ENCODE measurements at places on chromosomes 7 and 10. TPM values are rescaled to one million over a fixed set of nuclear protein-coding genes. Genes with fewer than 3 reads are reported as not detected.
A peak's percentile ranks its signal among the peaks of the same experiment; 100 is the strongest.

DNA sequence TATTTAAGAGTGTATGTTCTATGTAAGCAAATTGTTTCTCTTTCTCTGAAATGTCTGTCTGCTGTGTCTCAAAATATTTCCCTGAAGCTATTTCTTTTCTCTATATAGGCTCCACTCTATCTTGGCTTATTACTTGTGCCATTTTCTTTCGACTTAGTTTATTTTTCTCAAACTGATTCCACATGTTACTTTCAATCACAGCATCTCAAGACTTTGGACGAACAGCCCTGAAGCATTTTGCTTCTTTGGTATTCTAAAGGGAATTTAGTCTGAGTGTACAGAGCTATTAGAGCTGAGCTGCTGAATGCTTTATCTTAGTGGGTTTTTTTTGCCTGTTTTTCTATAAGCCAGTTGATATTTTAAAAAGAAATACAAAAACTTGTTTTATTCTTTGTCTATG lies 95.7 kb downstream of the PLXDC2 start:
- H3K27ac ChIP-seq, result no peak overlapping the region
- no peaks in the 10 kb centered on the region for H3K27me3 ChIP-seq
- no peak for DNase-seq
- H3K36me3 ChIP-seq, result no peaks in the 10 kb centered on the region
- H3K4me3 ChIP-seq, result no peak overlapping the region
- H3K4me1 ChIP-seq, result no peaks in the 10 kb centered on the region

GRCh38 chr7:47806701-47807103 lies 141.6 kb downstream of the PKD1L1 start:
- H3K36me3 ChIP-seq, result no peaks in the 10 kb centered on the region
- H3K4me3 ChIP-seq, result no peak overlapping the region
- peaks cover 7% of the 10 kb centered on the region for H3K27me3 ChIP-seq
- peaks cover 5% of the 10 kb centered on the region for H3K4me1 ChIP-seq
- no peak for DNase-seq

DNA sequence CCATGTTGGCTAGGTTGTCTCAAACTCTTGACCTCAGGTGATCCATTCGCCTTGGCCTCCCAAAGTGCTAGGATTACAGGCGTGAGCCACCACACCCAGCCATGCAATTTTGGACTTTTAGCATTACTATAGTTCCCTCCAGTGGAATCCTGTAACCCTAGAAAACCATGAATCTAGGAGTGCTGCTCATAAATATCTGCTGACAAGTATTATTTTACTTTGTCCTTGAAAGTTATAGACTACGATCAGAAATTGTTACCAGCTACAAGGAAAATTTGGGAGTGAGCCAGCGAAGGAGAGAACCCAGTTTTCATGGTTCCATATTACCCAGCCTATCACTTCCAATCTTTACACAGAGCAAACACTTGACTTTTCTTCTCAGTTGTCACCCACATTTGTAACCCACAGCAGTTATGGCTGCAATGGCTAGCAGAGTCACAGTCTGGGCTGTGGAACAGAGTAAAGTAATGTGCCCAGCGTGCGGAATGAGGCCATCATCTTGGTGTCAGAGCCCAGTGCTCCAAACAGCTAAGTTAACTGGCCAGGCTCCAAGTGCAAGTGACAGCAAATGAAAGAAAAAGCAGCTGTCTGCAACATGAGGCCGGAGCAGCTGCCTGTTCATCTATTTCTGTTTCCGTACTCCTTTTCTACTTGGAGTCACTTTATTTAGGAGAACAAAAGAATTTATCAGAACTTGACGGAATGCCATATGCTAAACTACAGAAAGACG lies 29.9 kb downstream of the ZC3HC1 start:
- no peak overlapping the region for H3K27ac ChIP-seq
- no peak overlapping the region for H3K4me3 ChIP-seq
- peaks cover 4% of the 10 kb centered on the region for H3K4me1 ChIP-seq
- no peak for DNase-seq
- H3K27me3 ChIP-seq, result no peaks in the 10 kb centered on the region
- H3K36me3 ChIP-seq, result no peaks in the 10 kb centered on the region

- H3K4me3 ChIP-seq, result no peak overlapping the region
- H3K36me3 ChIP-seq, result no peaks in the 10 kb centered on the region
- no peak overlapping the region for H3K27ac ChIP-seq
These were observed 47.0 kb downstream of the FOXL3 start for GRCh38 chr7:336810-337566.

DNA sequence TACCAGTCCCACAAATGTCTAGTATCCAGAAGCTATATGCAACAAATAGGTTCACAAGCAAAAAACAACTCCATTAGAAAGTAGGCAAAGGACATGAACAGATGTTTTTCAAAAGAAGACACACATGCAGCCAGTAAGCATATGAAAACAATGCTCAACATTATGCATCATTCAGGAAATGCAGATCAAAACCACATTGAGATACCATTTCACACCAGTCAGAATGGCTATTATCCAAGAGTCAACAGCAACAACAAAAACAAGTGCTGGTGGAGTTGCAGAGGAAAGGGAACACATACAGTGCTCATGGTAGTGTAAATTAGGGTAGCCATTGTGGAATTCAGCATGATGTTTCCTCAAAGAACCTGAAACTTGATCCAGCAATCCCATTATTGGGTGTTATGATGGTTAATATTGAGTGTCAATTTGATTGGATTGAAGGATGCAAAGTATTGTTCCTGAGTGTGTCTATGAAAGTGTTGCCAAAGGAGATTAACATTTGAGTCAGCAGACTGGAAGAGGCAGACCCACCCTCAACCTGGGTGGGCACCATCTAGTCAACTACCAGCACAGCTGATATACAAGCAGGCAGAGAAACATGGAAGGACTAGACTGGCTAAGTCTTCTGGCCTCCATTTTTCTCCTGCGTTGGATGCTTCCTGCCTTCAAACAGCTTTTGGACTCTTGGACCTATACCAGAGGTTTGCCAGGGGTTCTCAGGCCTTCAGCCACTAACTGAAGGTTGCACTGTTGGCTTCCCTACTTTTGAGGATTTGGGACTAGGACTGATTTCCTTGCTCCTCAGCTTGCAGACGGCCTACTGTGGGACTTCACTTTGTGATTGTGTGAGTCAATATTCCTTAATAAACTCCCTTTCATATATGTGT lies 218.4 kb upstream of the SEMA3D start:
- no peak overlapping the region for H3K4me3 ChIP-seq
- no peaks in the 10 kb centered on the region for H3K27me3 ChIP-seq
- no peak overlapping the region for H3K27ac ChIP-seq
- H3K4me1 ChIP-seq, result no peaks in the 10 kb centered on the region
- no peaks in the 10 kb centered on the region for H3K36me3 ChIP-seq

DNA sequence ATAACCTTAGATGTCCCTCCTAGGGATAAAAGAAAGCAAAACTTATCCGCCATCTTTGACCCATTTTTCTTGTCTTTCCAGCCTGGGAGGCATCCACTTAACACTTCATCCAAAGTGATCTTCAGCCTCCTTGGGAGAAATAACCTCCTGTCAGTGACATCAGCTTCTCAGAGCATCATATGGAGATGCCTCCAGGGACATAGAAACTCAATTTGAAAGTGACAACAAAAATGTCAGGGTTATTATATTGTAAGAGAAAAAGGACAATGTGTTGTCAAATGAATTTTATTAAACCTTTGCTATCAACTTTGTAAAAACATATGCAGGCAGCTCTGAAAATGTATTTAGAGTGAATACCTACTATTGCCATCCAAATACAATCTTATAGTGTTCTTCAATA lies 371.2 kb upstream of the ADARB2 start:
- peaks cover 5% of the 10 kb centered on the region for H3K36me3 ChIP-seq
- no peak for DNase-seq
- H3K27me3 ChIP-seq, result no peaks in the 10 kb centered on the region
- peaks cover 26% of the 10 kb centered on the region for H3K4me1 ChIP-seq

- DNase-seq, result no peak
- H3K27me3 ChIP-seq, result peaks cover 10% of the 10 kb centered on the region
- no peak overlapping the region for H3K27ac ChIP-seq
- H3K36me3 ChIP-seq, result peaks cover 11% of the 10 kb centered on the region
- H3K4me1 ChIP-seq, result no peaks in the 10 kb centered on the region
These were observed 489.2 kb downstream of the ZNF33B start for GRCh38 chr10:42149027-42149700.

GRCh38 chr10:88525371-88526069 lies 57.6 kb downstream of the RNLS start:
- no peak for DNase-seq
- H3K27me3 ChIP-seq, result no peaks in the 10 kb centered on the region
- no peaks in the 10 kb centered on the region for H3K36me3 ChIP-seq
- H3K4me1 ChIP-seq, result no peaks in the 10 kb centered on the region

DNA sequence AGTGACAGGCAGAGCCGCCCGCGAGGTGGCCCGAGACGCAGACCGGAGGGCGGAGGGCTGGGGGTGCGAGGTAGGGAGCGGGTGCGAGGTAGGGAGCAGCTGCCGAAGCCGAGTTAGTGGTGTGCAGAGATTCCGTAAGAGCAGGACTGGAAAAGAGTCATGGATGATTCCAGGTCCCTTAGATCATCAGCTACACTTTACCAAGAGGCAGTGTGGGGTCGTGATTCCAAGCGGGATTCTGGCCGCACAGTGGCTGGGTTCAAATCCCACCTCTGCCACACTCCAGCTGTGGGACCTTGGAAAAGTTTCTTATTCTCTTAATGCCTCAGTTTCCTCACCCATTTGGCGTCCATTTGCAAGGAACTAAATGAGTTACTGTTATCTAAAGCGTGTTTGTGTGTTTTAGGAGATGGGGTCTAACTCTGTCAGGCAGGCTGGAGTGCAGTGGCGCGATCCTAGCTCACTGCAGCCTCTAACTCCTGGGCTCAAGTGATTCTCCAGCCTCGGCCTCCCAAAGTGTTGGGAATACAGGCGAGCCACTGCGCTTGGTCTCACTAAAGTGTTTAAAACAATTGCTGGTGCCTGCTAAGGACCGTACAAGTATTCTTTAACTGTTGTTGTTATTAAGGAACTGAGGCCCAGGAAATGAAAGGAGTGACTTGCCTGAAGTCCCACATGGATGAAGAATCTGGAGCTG lies 1.1 kb downstream of the NDUFB2 start:
- peaks cover 15% of the 10 kb centered on the region for H3K4me1 ChIP-seq
- H3K27ac ChIP-seq, result peak overlapping the region; percentile 89
- peaks cover 14% of the 10 kb centered on the region for H3K27me3 ChIP-seq
- H3K4me3 ChIP-seq, result peak overlapping the region; percentile 96
- DNase-seq, result no peak

- DNase-seq, result no peak
- no peak overlapping the region for H3K4me3 ChIP-seq
- H3K4me1 ChIP-seq, result peaks cover 8% of the 10 kb centered on the region
- H3K27ac ChIP-seq, result no peak overlapping the region
These were observed 37.1 kb upstream of the SLF2 start for GRCh38 chr10:100875484-100876166.

GRCh38 chr10:33345236-33345635 lies 10.8 kb upstream of the NRP1 start:
- peaks cover 6% of the 10 kb centered on the region for H3K27me3 ChIP-seq
- H3K27ac ChIP-seq, result no peak overlapping the region
- DNase-seq, result no peak
- no peak overlapping the region for H3K4me3 ChIP-seq
- H3K4me1 ChIP-seq, result no peaks in the 10 kb centered on the region

DNA sequence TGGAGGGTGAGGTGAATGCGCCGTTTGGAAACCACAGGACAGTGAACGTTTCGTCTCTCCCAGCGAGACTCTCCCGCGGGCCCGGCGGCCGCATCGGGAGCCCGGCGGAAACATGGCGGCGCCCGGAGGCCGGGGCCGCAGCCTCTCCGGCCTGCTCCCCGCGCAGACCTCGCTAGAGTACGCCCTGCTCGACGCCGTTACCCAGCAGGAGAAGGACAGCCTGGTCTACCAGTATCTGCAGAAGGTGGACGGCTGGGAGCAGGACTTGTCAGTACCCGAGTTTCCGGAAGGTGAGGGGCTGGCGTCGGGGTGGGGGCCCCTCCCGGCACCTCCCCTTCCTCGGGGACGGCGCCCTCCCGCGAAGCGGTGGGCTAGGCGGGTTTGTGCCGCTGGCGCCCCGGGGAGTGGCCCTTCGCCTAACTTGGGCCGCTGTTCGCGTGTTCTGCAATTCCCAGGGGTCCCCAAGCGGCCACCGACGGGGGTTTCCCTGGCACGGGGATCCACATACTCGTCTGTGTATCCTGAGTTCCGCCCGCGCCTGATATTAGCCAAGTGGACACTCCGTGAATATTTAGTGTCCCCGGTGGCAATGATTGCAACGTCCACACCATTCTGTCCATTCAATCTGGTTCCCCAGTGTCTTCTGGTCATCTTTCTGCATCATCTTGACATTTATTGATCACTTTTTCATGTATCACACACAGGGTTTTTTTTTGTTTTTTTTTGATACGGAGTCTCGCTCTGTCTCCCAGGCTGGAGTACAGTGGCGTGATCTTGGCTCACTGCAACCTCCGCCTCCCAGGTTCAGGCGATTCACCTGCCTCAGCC lies 514 bp downstream of the NHLRC2 start:
- DNase-seq, result peak; percentile 67
- H3K27ac ChIP-seq, result peak overlapping the region; percentile 97
- peak overlapping the region; percentile 96 for H3K4me3 ChIP-seq
- peaks cover 4% of the 10 kb centered on the region for H3K27me3 ChIP-seq
- H3K4me1 ChIP-seq, result peaks cover 3% of the 10 kb centered on the region
- H3K36me3 ChIP-seq, result no peaks in the 10 kb centered on the region

DNA sequence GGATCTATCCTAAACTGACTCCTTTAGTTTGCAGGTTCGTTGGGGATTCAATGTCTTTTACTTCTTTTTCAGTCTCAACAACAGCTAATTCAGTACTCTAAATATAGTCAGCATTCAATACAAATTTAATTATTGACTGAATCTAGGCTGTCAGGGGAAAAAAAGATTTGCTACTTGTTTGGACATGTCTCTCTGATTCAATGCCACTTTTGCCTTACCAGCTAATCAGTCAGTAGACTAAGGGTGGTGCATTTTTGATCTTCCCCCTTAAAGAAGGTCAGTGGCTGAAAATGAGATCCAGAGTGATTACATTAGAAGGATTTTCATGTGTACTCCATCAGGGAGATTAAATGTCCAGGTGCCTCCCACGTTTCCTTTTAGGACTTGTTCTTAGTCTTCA lies 145.1 kb downstream of the C1GALT1 start:
- no peaks in the 10 kb centered on the region for H3K27me3 ChIP-seq
- peaks cover 19% of the 10 kb centered on the region for H3K4me1 ChIP-seq
- H3K27ac ChIP-seq, result no peak overlapping the region
- peak overlapping the region; percentile 22 for H3K4me3 ChIP-seq
- DNase-seq, result no peak
- no peaks in the 10 kb centered on the region for H3K36me3 ChIP-seq

GRCh38 chr7:40122940-40123254 lies 11.5 kb downstream of the MPLKIP start:
- DNase-seq, result no peak
- no peaks in the 10 kb centered on the region for H3K27me3 ChIP-seq
- H3K27ac ChIP-seq, result no peak overlapping the region
- no peak overlapping the region for H3K4me3 ChIP-seq
- no peaks in the 10 kb centered on the region for H3K36me3 ChIP-seq

- no peaks in the 10 kb centered on the region for H3K27me3 ChIP-seq
- H3K36me3 ChIP-seq, result no peaks in the 10 kb centered on the region
- no peak for DNase-seq
- H3K27ac ChIP-seq, result no peak overlapping the region
- no peak overlapping the region for H3K4me3 ChIP-seq
These were observed 117.9 kb downstream of the AOAH start for GRCh38 chr7:36606153-36606975.

GRCh38 chr10:44047361-44047760 lies 337.5 kb downstream of the CXCL12 start:
- H3K27ac ChIP-seq, result no peak overlapping the region
- peaks cover 31% of the 10 kb centered on the region for H3K4me1 ChIP-seq
- peaks cover 4% of the 10 kb centered on the region for H3K27me3 ChIP-seq
- no peaks in the 10 kb centered on the region for H3K36me3 ChIP-seq

Gene ENTPD1
- total RNA-seq, result not detected

Gene GNG11
- total RNA-seq, result 0.56 TPM

Gene EMX2
- total RNA-seq, result 0.47 TPM

Gene SLIT1
- total RNA-seq, result 11.3 TPM

Gene ADARB2
- total RNA-seq, result 20.6 TPM

Gene ASZ1
- not detected for total RNA-seq

Gene OR9A2
- total RNA-seq, result not detected

Measured in glutamatergic neuron (in vitro differentiated cells).